Activated gamma-delta T cell treated with anti-CD3 and anti-CD28 coated beads, Interleukin-2, amount 50 U/mL, for 16 hours (primary cell): ENCODE measurements at places on chromosomes 5 and 9.

GRCh38 chr5:31937703-31938102, 236.4 kb downstream of the GOLPH3 start:
- no peak for DNase-seq

DNA sequence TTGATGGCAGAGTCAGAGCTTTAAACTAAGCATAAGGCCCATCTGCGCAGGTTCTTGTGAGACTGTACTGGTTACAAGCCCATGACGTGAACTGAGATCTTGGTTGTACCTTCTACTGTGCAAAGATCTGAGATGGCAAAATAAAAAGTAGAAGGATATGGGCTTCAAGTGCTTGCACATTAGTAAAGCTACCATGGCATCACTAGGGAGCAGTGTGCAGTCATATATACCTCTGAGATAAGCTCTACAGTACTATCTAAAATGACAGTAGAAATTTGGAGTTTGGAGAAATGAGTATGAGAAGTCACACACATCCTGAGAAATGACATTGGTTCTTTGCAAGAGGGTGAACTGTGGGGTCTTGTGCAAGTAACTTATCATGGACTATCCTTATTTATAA, 408.2 kb upstream of the PRR16 start:
- no peak for DNase-seq

DNA sequence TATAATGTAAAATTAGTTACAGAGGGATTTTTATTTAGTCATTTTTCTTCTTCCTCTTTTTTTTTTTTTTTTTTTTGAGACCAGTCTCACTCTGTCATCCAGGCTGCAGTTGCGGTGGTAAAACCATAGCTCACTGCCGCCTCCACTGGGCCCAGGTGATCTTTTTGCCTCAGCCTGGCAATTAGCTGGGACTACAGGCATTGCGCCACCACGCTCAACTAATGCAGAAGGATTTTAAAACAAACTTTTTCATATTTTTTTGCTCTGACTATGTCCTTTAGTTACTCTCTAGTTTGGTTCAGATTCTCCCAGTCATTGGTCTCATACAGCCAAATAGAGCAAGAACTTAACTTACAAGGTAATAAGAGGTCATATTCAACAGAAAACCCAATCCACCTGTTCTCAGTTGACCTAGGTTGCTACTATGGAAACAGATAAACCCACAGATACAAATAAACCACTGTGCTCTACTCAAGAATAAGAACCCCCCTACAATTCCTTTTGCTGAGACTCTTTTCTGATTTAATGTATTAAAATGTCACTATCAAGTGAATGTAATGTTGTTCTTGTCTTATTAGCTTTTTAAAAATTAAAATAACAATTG, 50.1 kb upstream of the TTC39B start:
- no peak for DNase-seq

GRCh38 chr9:98886691-98887229, 56.9 kb upstream of the COL15A1 start:
- DNase-seq: no peak

GRCh38 chr5:135047347-135047695, 13.3 kb upstream of the PITX1 start:
- no peak for DNase-seq

- DNase-seq: no peak
Observed at GRCh38 chr5:34494111-34494755, 161.9 kb upstream of the RAI14 start.

DNA sequence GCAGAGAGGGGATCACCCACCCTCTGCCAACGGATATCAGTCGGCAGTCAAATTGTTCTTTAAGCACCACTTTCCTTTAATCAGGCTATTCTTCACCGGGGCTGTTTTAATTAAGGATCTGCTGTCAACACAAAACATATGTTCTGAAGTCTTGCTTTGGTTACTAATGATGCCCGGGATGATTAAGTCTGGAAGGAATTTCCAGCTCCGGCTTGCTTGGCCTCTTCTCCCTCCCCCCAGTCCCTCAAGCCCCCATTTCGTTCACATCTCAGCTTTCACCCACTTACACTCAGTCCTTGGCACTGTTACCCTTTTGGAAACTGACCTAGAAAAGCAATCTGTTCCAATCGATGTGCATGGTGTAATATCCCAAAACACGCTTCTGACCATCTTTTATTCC, 74.7 kb downstream of the MSX2 start:
- no peak for DNase-seq

- DNase-seq: no peak
Observed at GRCh38 chr5:32802764-32803163, 91.6 kb downstream of the NPR3 start.

DNA sequence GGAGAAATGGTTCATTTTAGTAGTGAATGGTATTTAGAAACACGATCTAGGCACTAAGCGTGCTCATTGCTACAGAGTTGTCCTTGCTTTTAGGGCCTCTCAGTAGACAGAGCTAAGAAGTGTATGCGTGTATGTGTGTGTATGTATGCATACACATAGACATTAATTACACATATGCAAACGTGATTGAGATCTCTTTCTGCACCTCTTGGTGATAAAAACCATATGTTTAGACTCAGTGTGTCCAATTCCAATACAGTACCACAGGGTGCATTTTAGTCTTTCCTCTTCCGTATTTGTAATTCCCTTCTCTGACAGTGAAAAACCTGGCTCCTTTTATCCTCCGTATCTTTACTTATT, 13.1 kb downstream of the TRIO start:
- DNase-seq: no peak

GRCh38 chr9:129629251-129629820, 3.4 kb downstream of the NTMT1 start:
- no peak for DNase-seq

DNA sequence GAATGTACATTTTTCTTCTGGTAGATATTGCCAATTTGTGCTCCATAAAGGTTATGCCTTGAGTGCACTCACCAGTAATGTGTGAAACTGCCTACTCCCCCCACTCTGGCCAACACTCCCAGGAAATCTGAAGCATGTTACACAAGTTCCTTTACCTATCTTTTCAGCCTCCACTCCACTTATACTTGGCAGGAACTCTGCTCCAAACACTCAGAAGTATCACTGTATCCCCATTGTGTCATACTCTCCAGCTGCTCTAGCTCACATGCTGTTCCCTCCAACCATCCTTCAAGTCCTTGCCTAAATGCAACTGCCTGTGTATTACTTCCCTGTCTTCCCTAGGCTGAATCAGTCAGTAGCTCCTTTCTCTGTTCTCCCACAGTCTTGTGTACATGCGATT, 28.3 kb downstream of the POU4F3 start:
- no peak for DNase-seq

- no peak for DNase-seq
Observed at GRCh38 chr5:132069561-132069960, 4.0 kb upstream of the CSF2 start.

GRCh38 chr5:107388141-107388861, 282.4 kb downstream of the EFNA5 start:
- DNase-seq: no peak

- DNase-seq: no peak
Observed at GRCh38 chr9:89903141-89903475, 298.3 kb downstream of the GADD45G start.

DNA sequence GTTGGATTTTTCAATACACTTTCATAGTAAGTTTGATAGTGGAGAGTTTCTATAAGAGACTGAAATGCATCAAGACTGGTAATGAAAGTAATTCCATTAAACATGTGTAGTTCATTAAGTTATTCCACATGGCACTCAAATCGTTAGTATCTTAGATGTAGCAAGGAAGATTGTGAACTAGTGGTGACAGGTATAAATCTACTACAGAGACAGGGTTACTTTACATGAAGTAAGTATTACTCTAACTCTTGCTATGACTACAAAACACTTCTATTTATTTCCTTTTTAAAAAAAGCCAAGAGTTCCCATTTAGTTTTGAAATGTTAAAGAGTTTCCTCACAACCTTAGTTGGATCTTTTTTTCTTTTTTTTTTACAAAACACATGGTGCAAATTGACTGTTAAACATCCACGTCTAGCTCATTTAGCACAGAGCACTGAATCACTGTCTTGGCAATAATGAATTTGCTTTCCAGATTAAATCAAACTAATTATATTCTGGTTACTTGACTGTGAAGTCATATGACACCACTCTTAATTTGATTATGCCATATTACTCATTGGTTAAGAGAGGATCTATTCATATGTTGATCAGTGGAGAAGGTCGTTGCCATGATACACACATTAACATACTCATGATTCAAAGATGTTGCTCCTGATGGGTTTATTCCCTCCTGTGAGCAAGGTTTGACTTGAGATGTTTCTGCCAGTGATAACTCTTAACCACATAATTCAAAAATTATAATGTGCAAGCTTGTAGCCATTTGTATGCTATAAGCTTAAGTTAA, 644.8 kb downstream of the EFNA5 start:
- no peak for DNase-seq

- DNase-seq: no peak
Observed at GRCh38 chr5:142772446-142773293, 2.5 kb downstream of the ARHGAP26 start.

GRCh38 chr9:105251733-105252404, 7.4 kb downstream of the SLC44A1 start:
- no peak for DNase-seq

DNA sequence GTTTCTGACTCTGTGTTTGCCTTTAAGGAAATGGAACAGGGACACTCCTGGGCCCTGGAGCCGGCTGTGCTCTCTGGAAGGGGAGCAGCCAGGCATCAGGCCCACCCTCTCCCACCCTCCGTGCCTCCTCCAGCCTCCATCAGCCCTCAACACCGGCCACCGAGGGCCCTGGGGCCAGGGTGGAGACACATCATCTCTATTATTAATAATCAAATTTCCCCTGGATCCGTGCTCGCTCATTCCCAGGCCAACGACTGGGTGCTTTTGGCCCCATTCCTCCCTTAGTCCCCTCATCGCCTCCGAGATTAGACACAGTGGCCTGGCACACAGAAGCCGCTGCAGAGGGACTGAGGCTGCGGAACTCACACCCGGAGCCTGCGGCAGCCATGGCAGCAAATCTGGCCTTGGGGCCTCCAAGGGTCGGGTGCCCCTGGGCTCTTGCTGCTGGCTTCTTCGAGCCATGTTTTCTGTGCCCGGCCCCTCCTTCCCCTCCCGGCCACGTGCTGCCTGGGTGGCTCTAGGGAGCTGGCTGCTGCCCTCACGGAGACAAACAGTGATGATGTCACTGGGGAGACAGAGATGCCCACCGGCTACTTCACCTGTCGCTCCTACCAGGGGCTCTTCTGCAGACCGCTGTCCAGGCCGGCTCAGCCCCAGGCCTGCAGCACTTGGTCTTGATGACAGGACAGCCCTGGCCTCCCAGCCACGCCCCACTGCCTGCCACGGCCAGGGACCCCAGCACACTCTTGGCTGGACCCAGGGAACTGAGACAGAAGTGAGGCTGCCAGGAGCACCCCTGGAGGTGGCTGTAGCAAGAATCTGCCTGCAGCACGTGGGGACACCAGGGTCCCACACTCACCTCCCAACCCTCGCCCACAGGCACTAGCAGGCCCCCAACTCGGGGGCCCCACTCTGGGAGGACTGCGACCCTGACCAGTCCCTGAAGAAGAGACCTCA, 76.6 kb upstream of the PPP1R26 start:
- no peak for DNase-seq

DNA sequence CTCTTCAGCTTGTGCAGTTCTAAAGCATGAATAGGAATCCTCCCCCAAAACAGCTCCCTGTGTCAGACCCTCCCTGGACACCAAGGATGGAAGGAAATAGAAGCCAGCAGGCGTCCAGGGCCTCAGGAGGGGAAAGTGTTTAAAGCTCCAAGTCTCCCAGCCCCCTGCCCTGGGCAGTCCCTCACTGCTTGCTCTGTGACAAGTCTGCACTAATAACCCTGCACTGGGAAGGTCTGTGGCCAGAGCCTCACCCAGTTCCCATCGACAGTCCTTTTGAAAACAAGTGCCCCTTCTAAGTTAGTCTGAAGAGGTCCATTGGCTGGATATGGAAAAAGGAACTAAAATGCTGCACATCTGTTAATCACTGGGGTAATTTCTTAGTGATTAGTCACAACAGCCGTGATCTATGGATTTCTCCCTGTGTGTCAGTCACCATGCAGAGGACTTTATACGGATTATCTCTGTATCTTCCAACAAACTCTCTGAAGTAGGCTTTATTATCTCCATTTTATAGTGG, 195.3 kb downstream of the FBXL7 start:
- no peak for DNase-seq

- DNase-seq: no peak
Observed at GRCh38 chr5:167020418-167020817, 1271.0 kb upstream of the WWC1 start.

- no peak for DNase-seq
Observed at GRCh38 chr5:41526699-41527098, 16.3 kb upstream of the PLCXD3 start.

DNA sequence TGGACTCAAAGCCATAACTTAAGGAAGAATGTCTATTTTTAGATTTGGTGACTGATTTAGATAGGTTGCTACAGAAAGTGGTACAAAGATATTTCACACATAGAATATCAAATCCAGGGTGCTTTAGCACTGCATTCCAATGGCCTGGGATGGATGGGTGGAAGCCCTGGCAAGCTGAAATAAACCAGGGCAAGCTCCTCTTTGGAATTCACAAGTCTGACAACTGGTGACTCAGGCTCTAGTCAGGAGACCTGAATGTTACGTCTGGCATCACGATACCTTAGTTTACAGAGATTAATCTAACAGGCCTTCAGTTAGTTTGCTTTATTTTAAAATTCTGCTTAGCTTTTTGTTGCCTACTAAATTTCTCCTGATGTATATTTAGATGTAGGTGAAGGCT, 144.0 kb downstream of the TMC1 start:
- DNase-seq: no peak

- no peak for DNase-seq
Observed at GRCh38 chr5:108661024-108661423, 86.7 kb upstream of the FER start.

DNA sequence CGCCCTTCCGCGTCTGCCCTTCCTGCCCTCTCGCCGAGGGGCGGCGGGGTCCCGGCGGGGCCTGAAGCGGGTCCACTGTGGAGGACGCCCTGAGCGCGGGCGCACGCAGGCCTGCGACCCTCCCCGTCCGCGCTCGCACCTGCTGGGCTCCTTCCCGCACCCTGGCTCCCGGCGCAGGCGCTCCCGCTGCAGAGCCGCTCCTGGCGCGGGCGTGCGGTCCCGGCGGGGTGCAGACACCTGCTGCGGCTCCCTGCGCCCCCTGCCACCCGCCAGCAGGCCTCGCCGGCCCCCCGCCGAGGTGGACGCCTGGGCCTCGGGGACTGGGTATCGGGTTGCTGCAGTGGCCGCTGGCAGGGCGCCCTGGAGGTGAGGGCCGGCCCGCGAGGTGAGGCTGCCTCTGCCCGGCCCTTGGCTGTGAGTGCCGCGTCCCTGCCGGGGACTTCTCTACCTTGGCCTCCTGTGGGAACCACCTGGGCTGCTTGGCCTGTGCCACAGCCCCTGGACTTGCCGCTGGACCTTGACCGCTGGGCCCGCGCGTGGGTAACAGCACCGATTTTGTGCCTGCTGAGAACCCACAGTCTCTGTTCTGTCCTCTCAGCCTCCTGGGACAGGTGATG, 627 bp downstream of the ARRDC1 start:
- DNase-seq: no peak

- DNase-seq: no peak
Observed at GRCh38 chr9:22215521-22215920, 206.4 kb upstream of the CDKN2B start.
